ENCODE measurements at places on chromosomes 13 and 19.

- DNase-seq = no peak
Measured at GRCh38 chr13:46899801-46900200, 2.9 kb upstream of the HTR2A start.

DNA sequence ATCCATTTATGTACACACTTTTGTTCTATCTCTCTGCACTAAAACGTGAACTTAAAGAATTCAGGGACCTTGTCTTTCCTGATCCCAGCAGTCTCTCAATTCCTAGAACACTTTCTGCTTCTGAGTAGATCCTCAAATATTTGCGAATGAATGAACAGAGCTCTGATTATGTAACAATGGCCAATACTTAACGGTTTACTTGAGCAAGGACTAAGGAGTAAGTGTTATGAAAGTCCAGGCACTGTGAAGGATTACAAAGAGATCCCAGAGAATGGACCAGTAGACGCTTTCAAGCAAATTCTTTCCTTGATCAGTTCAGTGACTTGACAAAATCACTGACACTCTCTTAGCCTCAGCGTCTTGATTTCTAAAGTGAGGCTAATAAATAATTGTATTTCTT lies 514.5 kb upstream of the KLHL1 start:
- DNase-seq = no peak

DNA sequence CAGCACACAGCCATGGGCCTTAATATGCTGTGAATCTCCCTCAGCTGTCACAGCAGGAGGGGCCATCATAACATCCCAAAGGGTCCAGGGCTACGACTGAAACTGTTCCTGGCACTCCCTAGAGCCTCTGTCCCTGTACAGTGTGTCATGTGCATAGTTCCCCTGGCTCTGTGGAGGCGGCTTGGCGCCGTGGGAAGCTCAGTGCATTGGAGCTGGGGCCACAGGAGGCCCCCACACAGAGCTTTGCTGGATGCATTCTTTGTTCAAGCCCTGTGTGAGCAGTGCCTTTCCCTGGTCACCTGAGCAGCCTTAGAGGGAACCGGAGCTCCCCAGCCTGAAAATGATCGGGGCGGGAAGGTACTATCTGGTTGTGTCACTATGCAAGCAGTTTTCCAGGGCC lies 21.4 kb downstream of the UBXN6 start:
- no peak for DNase-seq

DNA sequence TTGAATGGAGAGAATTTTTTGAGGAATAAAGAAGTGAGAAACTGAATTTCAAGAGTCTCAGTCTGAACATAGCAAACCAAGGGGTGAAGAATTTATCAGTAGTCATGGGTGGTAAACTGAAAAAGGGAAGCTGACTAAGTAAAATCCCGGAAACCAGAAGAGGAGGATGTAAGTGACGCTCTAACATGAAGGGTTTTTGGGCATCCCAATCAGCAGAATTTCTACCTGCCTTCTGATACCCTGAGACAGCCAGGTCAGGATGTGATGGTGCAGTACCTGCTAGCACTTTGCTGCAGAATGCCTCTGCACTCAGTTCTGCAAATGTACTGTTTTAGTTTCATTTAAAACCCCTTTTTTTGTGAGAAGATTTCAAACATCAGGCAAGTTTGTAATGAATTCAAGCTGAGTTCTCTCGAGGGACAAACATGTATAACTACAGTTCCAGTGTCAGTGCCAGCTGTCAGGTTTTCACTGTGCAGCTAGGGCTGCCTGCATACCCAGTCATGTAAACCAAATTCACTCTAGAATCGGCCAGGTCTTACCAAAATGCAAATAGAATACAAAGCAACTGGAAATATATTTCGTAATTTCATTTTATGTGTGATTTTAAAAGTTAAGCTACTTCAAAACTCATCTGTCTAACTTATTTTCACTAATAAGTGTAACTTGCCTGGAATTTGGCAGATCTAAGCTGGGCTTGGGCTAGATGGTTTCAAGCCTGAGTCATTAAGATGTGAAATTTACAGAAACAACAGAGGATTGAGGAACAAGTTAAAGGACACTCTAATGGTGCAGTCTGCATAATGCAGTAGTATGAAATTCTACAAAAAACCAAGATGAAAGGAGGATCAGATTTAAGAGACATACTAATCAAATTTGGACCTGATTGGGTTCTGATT lies 13.8 kb downstream of the METTL21C start:
- no peak for DNase-seq

- DNase-seq = peak; percentile 43
Measured at GRCh38 chr19:14450168-14450874, 17.2 kb downstream of the PKN1 start.

GRCh38 chr13:18992791-18993190 lies 188.8 kb downstream of the TUBA3C start:
- no peak for DNase-seq

DNA sequence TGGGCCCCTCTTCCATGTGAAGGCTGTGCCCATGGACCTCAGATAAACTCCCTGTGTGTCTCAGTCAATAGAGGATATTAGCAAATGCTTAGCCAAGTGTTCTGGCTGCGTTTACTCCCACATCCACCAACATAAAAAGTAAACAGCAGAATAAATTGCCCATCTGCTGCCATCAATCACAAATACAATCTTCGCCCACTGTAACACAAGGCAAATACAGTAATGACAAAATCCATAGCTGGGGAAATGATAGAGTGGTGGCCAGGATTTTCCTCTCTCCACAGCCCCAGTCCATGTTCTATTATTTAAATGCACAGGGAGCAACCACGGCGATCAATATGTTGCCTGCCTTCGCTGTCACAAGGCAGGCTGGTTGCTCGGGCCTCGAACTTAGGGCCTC lies 376.5 kb downstream of the UQCRFS1 start:
- DNase-seq = no peak
